ENCODE measurements at places on chromosomes 11 and 22.
A peak's percentile ranks its signal among the peaks of the same experiment; 100 is the strongest.

GRCh38 chr11:111632516-111633220 is 30.4 kb downstream of the SIK2 start:
- DNase-seq, result no peak

DNA sequence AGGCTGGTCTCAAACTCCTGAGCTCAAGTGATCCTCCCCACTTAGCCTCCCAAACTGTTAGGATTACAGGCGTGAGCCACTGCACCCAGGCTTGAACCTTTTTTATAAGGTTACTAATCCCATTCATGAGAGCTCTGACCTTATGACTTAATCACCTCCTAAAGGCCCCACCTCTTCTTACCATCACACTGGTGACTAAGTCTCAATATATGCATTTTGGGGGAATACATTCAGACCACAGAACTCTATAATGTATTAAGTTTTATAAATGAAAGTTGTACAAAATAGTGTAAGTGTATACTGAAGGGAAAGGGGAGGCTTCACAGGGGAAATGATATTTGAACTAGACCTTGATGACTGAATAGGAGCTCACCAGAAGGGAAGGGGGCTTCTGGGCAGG is 28.4 kb upstream of the RBFOX2 start:
- no peak for DNase-seq

DNA sequence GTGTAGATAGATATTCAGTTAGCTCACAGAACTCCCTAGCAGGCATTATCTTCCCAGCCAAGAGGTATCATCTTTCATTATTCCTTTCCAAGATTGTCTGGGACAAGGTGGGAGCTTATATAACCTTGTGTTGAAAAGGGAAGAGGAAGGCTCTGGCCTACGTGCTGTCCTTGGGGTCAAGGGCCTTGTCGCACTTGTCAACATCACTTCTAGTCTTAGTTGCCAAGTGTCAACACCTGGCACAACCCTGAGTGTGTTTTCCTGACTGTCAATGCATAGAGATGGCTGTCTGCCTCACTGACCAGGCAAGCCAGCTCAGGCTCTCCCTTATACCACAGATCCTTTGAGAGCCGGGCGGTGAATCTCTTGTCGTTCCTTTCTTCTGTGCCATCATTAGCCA is 331.9 kb downstream of the CNTN5 start:
- DNase-seq, result no peak

GRCh38 chr11:129815596-129816461 is at the start of gene TMEM45B:
Gene TMEM45B (plus strand): TSS chr11:129815848. CDS start chr11:129852483, 36,635 bp downstream.
- peak; percentile 59 for DNase-seq

DNA sequence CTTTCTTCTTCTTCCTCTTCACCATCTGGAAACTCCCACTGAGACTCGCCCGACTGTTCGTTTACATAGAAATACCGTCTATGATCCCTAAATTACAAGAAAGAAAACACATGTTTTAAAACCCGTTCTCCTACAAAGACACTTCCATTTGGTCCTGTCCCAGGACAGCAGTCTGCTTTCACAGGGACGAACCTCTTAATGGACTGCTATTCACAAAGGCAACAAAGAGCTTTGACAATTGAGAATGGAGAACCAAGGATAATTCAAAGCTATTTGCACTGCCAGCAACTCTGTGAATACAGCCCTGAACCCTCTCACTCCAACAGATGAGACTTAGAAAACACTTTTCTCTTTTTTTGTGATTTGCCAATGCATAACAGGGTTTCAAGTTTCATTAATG is 16.3 kb upstream of the AGBL2 start:
- DNase-seq, result no peak

DNA sequence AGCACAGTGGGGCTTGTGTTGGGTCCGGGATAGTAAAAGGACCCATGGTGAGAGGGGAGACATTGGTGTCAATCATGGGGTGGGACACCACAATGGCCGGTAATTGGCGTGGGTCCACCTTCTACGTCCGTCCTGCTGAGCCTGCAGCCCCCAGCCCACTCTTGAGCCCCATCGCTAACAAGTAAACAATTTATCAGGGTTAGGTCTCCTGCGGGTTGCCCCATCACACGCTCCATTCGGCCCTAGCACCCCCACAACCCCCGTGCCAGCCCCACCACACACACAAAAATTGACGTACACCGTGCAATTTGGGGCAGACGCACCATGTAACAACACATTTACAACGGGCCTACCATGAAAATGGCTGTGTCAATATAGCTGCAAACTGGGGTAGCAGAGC is 86.5 kb upstream of the HTATIP2 start:
- no peak for DNase-seq

DNA sequence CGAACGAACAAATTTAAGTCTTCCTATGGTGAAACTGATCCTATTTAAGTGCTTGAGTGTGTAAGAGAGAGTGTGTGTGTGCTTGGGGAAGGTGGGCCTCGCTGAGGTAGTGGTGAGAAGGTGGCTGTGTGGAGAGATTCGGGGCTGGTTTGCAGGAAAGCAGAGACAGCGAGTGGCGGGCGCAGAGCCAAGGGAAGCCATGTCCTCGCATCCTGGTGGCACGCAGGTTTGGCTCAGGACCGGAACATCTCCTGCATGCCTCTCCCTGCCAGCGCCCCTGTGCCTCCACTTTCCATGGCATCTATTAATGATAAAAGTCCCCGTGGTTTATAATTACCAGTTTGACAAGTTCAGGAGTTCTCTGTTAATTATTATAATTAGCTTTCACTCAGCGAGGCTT is 383.1 kb upstream of the CADM1 start:
- DNase-seq, result no peak

DNA sequence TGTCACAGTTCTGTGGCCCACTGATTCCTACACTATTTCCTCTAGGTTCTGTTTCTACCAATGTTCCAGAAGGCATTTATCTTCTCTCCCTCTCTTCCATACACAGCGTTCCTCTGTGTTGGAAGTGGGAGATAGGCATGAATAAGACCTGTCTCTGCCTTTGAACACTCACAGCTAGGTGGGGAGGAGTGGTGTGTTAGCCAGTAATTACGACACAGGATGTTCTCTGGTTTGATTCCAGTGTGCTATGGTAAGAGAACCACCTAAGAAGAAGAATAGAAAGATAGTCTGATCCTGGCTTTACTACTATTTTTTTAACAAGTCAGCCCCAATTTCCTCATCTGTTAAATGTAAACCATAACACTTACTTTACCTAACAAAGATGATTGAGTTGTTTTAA is 200.2 kb upstream of the MTMR2 start:
- DNase-seq, result no peak

- DNase-seq, result no peak
Observed at GRCh38 chr11:1879941-1880720, 11.6 kb downstream of the PRR33 start.

- DNase-seq, result no peak
Observed at GRCh38 chr11:43518408-43519160, 159.9 kb downstream of the TTC17 start.

- DNase-seq, result no peak
Observed at GRCh38 chr11:122271745-122272144, 155.7 kb upstream of the BLID start.

- no peak for DNase-seq
Observed at GRCh38 chr11:77027275-77027674, 6.9 kb upstream of the B3GNT6 start.

- peak; percentile 87 for DNase-seq
Observed at GRCh38 chr22:35380537-35381423, at the start of gene HMOX1. Gene HMOX1 (plus strand): TSS chr22:35381096. CDS start chr22:35381174, 78 bp downstream.

DNA sequence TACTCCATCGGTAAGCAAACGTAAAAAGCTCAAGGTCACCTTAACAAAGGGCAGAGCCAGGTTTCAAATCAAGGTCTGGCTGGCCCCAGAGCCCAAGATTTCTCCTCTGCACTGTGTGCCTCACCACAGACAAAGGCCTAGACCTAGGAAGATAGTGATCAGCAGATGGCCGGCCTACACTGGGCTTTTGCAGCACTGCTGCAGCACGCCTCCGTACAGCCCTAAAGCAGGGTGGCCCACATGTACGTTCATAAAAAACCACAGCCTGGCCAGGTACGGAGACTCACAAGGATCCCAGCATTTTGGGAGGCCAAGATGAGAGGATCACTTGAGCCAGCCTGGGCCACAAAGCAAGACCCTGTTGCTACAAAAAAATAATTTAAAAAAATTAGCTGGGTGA is 106.3 kb upstream of the PITPNB start:
- DNase-seq, result no peak

GRCh38 chr11:104522650-104523049 is 358.7 kb upstream of the PDGFD start:
- no peak for DNase-seq

- DNase-seq, result no peak
Observed at GRCh38 chr11:17393472-17393871, 5.0 kb upstream of the KCNJ11 start.

DNA sequence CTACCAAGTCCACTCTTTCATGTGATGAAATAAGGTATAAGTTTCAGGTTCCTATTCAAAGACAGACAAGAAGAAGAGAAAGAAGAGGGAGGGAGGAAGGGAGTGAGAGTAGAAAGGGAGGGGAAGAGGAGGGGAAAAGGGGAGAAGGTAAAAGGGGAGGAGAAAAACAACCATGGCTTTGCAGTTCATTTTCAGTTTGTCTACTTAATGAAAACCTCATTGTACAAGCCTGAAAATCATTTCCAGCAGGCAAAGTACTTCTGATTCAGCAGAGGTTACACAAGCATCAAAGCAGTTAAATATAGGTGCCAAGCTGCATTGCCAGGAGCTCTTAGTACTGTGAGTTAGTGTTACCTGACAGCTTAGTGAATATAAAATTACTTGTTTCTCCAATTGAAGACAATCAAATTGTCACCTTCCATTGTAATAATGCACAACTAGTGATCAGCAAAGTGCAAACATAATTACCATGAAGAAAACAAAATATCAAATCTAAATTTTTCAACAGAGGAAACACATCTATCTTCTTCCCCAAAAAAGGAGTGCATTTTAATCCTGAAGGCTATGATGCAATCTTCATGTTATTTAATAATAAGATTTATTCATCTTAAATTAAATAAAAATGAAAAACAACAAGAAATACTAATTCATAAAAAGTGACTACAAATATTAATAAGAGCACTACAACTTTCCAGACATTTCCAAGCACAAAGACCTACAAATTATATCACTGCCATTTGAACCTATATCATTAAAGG is 8.2 kb downstream of the SOX6 start:
- DNase-seq, result no peak

GRCh38 chr11:40722179-40722795 is 737.2 kb downstream of the LRRC4C start:
- peak; percentile 38 for DNase-seq

DNA sequence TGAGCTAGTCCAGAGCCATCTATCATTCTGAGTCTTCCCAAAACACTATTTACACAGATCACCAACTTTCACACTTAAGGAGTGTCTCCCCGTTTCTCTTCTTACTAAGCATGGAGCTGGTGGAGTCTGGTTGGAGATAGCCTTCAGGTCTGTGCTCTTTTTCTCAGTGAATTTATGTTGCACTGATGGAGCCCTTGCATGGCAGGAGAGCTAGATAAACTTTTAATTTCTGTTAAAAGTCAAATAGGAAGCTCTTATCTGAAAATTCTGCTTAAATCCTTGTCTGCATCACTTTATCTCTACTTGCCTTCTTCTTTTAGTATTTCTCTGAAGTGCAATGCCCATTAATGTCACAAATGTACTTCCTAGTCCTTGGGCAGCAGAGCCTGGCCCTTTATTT is 63.4 kb downstream of the ST3GAL4 start:
- no peak for DNase-seq

DNA sequence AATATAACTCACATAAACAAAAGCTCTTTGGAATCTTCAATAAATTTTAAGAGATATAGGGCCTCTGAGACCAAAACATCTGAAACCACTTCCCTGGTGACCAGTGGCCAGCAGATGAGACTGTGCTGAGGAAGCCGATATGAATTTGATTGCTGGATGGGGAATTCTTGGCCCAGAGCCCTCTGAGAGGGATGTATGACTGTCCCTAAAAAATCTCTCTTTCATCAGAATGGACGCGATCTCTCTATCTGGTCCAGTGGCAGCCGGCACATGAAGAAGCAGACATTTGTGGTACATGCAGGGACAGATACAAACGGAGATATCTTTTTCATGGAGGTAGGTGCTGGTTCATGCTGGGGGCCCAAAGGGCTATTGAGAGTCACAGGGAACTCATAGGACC is 37.5 kb downstream of the MYBPC3 start:
- no peak for DNase-seq

DNA sequence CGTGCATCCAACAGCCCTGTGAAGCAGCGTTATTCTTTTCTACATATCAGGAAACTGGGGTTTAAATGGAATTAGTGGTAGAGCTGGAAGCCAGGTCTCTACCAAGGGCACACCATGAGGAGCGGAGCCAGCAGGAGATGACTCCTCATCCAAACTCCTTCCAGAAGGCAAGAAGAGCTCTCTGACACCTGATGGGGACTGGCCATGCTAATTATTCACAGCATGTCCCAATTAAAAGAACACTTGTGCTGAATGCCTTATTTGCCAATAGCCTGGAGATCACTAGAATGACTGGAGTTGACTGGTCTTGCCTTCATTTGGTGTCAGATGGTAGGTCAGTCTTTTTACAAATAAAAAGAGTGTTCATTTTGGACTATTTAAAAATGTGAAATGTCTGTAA is 32.9 kb upstream of the SLN start:
- DNase-seq, result no peak

- DNase-seq, result no peak
Observed at GRCh38 chr11:3060436-3061025, 3.3 kb upstream of the CARS1 start.

- DNase-seq, result no peak
Observed at GRCh38 chr22:22887621-22888503, at the start of gene IGLL5. Gene IGLL5 (plus strand): TSS chr22:22887816. CDS start chr22:22888054, 238 bp downstream.

GRCh38 chr11:134120143-134120850 is 51.4 kb downstream of the JAM3 start:
- DNase-seq, result no peak

- no peak for DNase-seq
Observed at GRCh38 chr11:19664886-19665548, 47.6 kb upstream of the NAV2 start.

GRCh38 chr22:36689583-36689982 is 14.0 kb downstream of the CACNG2 start:
- DNase-seq, result no peak

DNA sequence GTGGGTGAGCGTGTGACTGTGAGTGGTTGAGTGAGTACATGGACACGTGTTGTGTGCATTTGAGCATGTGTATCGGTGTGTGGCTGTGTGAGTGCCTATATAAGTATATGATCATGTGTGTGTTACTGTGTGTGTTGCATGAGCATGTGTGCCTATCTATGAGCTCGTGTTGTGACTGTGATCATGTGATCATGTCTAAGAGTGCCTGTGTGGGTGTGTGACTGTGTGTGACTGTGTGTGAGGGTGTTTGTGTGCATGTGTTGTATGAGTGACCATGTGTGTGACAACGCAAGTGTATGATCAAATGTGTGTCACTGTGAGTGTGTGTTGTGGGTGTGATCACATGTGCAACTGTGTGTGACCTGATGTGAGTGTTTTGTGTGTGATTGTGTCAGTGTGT is 88.8 kb downstream of the UBASH3B start:
- no peak for DNase-seq

- peak; percentile 70 for DNase-seq
Observed at GRCh38 chr11:57515332-57516060, at the start of gene SLC43A1. Gene SLC43A1 (minus strand): TSS chr11:57515702. CDS start chr11:57514111, 1,591 bp downstream.

DNA sequence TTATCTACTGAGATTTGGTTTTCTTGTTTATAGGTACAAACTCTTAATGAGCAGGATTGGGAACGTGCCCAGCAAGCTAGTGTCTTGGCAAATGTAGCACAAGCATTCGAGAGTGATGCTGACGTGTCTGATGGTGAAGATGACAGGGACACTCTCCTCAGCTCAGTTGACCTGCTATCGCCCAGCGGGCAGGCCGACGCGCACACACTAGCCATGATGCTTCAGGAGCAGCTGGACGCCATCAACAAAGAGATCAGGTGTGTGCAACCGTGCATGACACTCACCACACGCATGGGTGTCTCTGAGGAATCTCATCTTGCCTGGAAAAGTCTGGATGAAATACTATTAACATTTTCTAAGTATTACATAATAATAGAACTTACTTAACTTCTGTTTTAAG is 54.7 kb upstream of the CTTN start:
- no peak for DNase-seq

Data from nephron progenitor cell (in vitro differentiated cells).